ENCODE measurements at places on chromosomes 13 and 19.

- no peak for DNase-seq
Measured at GRCh38 chr13:44404261-44405132, 30.9 kb downstream of the SERP2 start.

DNA sequence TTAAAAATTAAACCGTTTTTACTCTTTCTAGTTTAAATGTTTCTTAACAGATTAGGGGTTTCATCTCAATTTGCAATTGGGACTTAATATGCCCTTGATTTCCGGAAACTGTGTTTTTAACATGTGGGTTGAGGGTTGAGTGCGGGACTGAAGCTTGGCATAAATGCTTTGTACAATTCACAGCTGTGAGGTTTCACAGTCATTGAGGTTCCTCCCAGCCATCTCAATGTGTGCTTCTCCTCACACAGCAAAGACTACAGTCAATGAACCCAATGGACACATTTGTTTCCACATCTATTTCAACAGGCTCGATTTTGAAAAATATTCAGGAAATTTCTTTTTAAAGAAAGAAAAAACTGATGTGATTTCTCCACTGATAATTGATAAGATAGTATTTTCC lies 328.6 kb downstream of the TBC1D4 start:
- DNase-seq, result no peak

GRCh38 chr19:11596156-11596555 lies 1.1 kb upstream of the ZNF627 start:
- no peak for DNase-seq

DNA sequence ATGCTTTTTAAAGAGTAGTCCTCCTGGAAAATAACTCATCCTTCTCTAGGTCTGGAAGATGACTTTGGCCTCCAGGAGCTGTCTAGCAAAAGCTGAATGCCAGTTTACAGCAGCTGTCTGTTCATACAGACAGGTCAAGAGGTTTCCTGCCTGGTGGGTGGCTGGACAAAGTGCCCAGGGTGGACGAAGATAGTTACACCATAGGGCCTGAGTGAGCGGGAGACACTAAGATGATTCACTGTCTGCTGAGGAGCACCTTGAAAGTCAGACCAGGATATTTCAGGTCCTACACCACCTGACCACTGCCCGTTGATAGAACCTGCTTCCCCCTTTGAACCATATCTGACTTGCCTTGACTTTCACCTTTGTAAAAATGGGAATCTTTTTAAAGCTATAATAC lies 49.2 kb upstream of the RCBTB2 start:
- no peak for DNase-seq
